ENCODE measurements at places on chromosomes 2 and 18. TPM values are rescaled to one million over a fixed set of nuclear protein-coding genes. Genes with fewer than 3 reads are reported as not detected.

- no peak overlapping the region for H3K4me3 ChIP-seq
- H3K4me1 ChIP-seq, result no peaks in the 10 kb centered on the region
Observed at GRCh38 chr18:49663899-49664890, 102.3 kb downstream of the LIPG start.

GRCh38 chr18:9321017-9321452 is 13.5 kb upstream of the TWSG1 start:
- no peaks in the 10 kb centered on the region for H3K4me1 ChIP-seq
- DNase-seq, result no peak
- H3K4me3 ChIP-seq, result no peak overlapping the region
- no peak overlapping the region for H3K27ac ChIP-seq
- H3K36me3 ChIP-seq, result no peaks in the 10 kb centered on the region
- H3K27me3 ChIP-seq, result no peaks in the 10 kb centered on the region

DNA sequence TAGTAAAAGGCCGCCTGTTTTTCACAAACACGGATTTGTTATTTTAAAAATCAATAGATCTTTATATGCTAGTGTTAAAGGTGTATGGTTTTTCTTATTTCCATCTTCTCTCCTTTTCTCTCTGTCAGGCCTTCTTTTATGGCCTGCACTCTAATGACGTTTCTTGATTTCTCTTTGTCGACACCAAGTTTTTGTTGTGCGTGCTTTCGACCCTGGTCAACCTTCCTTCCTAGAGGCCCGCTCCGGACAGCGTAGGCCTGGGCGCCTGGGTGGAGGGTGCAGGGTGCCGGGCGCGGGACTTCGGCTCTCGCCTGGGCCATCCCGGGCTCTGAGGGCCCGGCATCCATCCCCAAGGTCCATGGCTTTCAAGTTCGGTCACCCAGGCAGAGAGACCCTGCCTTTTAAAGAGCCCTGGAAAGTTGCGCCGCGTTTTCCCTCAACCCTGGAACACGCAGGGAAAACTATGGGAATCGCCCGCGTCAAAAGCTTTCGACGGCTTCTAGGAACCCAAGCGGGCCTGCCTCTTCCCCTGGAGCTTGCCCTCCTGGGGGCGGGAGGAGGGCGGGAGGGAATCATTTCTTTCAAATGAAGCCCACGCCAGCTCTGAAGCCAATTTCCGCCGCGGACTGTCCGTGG is 4.1 kb upstream of the SATB2 start:
- no peaks in the 10 kb centered on the region for H3K36me3 ChIP-seq
- H3K27ac ChIP-seq, result no peak overlapping the region
- no peak for DNase-seq
- H3K4me3 ChIP-seq, result no peak overlapping the region

DNA sequence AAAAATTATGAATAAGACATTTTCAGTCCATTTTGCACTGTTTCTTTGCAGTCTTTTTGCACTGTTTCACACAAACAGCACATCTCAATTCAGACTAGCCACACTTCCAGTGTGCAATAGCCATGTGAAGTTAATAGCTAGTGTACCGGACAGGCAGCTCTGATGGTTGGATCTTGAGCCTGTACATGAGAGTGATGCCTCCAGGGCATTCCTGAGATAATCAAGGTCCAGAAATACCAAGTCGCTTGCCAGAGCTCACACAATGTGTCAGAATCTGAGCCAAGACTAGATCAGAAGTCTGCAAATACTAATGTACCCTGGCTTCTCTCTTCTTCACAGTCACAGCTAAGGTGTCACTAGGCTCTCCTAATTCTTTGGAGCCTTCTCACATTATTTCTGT is 180.2 kb downstream of the OSR1 start:
- DNase-seq, result no peak
- H3K4me1 ChIP-seq, result no peaks in the 10 kb centered on the region
- H3K4me3 ChIP-seq, result no peak overlapping the region
- H3K27me3 ChIP-seq, result no peaks in the 10 kb centered on the region
- no peaks in the 10 kb centered on the region for H3K36me3 ChIP-seq

GRCh38 chr2:49248506-49248905 is 94.2 kb upstream of the FSHR start:
- no peak for DNase-seq
- no peak overlapping the region for H3K27ac ChIP-seq

DNA sequence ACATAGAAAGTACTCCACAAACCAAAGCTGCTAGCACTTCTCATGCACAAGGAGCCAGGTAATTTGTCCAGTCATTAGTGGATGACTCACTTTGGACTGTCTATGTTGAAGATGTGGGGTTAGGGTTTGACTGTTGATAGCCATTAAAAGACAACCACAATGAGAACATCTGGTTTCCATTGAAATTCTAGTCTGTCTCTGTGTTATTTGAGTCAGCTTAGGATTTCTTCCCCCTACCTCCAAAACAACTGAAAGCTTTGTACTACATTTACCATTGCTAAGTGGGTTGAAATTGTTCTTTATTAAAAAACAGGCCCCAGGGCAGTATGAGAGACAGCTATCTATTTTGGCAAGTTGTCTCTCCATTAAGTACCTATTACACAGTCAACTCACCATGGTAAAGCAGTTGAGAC is 50.2 kb upstream of the ANKRD44 start:
- H3K27ac ChIP-seq, result no peak overlapping the region
- DNase-seq, result no peak
- H3K36me3 ChIP-seq, result no peaks in the 10 kb centered on the region
- H3K4me3 ChIP-seq, result no peak overlapping the region
- no peaks in the 10 kb centered on the region for H3K4me1 ChIP-seq

- DNase-seq, result no peak
- H3K27ac ChIP-seq, result no peak overlapping the region
- no peak overlapping the region for H3K4me3 ChIP-seq
- H3K27me3 ChIP-seq, result no peaks in the 10 kb centered on the region
Observed at GRCh38 chr2:162972383-162972782, 133.8 kb upstream of the KCNH7 start.

The DCC gene
- not detected for total RNA-seq
